ENCODE measurements at places on chromosomes 11 and 22.

DNA sequence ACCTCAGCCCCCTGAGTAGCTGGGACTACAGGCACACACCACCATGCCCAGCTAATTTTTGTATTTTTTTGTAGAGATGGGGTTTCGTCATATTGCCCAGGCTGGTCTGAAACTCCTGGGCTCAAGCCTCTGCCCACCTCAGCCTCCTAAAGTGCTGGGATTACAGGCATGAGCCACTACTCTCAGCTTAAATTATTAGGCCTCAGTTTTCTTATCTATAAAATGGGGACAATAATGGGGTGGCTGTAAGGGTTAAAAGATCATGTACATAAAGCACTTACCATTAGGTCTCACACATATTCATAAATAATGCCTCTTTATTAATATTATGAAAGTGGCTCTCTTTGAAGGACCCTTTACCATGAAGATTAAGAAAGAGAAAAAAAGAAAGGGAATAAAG is 31.5 kb upstream of the CKAP5 start:
- no peak for DNase-seq

DNA sequence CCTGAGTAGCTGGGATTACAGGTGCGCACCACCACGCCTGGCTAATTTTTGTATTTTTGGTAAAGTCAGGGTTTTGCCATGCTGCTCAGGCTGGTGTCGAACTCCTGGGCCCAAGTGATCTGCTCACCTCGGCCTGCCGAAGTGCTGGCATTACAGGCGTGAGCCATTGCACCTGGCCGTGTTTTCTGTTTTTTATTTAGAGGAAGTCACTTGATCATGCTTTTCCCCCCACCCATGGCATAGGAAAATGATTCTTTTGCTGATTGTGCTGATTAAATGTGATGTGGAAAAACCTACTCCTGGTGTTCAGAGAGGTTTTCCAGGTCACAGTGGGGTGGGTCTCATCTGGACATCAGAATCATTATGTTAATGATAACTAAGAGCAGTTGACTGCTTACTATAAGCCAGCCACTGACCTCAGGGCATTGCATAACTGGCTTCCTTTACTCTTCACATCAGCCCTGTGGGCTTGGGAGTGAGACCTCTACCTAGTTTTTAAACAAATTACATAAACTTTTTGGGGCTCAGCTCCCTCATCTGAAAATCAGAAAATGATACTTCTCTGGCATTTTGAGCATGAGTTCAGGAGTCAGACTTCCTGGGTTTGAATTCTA is 71.0 kb downstream of the PTPRJ start:
- no peak for DNase-seq

GRCh38 chr11:8813658-8814057 is 97.3 kb upstream of the AKIP1 start:
- DNase-seq = peak; percentile 16

DNA sequence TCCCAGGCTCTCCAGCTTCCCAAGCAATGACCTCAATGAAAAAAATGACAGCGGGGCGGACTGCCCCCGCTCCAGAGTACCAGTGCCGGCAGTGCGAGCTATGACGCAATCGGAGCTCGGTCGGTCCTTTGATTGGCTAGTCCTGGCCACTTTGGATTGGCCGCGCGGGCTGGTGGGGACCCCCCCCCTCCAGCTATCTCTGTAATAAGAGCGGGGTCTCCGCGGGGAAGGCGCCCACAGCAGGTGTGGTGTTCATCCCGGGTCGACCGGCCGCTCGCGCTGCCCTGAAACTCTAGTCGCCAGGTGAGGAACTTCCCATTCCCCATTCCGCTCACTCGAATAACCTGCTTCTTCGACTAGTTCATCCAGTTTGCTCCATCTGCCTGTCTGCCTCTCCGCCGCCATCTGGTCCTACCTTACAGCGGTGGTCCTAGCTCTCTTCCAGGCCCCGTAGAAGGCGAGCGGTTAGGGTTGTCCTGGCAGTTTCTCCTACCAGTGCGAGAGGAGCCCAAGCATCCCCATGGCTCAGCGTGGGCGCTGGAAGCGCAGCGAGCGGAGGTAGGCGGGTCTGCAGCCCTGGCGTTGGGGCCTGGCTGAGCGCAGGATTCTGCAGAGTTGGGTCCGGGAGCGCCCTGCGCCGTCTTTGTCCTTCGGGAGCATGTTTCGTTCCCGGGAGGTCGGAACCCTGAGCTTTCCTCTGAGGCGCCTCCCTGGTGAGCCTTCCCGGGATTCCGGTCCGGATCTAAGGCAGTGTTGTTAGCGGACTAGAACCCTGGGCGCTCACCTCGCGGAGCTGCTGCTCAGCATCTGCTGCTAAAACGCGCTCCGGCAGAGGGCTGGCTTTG is at the start of gene CALCB:
Gene CALCB (plus strand): TSS at position 233 of the 845 bp plus-strand sequence. CDS start 1,126 bp downstream, outside the sequence.
- DNase-seq = no peak

- no peak for DNase-seq
Observed at GRCh38 chr11:68066742-68067141, 27.9 kb downstream of the TCIRG1 start.

DNA sequence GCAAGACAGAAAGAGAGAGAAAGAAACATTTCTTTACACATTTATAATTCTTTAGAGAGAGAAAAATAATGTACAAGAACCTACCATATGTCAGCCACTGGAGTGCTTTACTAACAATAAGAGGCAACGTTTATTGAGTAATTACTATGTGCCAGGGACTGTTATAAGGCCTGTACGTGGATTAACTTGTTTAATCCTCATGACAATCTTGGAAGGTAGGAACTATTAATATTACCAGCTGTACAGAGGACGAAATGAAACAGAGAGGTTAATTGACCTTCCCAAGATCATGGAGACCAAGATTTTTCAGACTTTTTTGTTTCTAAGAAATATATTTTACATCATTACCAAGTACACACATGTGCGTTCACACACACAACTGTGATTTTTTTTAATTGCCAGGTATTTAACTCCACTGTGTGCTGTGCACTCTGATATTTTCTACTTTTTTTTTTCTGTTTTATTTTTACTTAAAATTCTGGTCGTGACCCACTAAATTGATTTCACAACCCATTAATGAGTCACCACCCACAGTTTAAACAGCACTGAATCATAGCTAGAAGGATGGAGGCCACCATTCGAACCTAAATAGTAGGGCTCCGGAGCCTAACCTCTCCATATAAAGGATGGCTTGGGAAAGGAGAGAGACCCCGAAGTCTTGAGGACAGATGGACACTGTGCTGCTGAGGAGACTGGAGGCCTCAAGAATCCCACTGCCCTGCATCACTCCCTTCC is 21.4 kb downstream of the CREB3L1 start:
- no peak for DNase-seq

- no peak for DNase-seq
Observed at GRCh38 chr11:77752516-77752915, 68.0 kb downstream of the RSF1 start.

- no peak for DNase-seq
Observed at GRCh38 chr11:9385327-9385899, 961 bp downstream of the IPO7 start.

GRCh38 chr22:47605441-47605840 is 843.0 kb downstream of the TBC1D22A start:
- no peak for DNase-seq

GRCh38 chr11:27312110-27312509 is 50.9 kb downstream of the CCDC34 start:
- no peak for DNase-seq

- no peak for DNase-seq
Observed at GRCh38 chr11:38446336-38446735, 1848.3 kb upstream of the RAG2 start.

DNA sequence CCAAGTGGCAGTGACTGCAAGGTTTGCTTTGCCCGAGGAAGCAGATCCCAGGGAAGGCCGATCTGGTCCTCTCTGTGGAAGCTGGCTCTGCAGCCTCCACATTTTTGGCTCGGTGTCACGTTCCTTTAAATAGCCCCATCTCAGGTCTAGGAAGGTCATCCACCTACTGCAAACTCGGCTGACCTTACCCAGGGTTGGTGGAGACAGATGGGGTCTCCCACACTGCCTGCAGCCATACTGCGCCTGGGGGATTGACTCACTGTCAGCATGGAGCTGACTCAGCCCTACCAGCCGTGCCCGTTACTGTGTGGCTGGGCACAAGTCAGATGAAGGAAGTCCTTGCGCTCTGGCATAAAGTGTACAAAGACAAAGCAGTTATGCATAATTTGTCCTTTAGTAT is 16.9 kb downstream of the CDPF1 start:
- DNase-seq = no peak

- DNase-seq = no peak
Observed at GRCh38 chr11:35850191-35850590, 93.7 kb upstream of the LDLRAD3 start.

- DNase-seq = no peak
Observed at GRCh38 chr11:122179961-122180834, 64.2 kb upstream of the BLID start.
